ENCODE measurements at places on chromosomes 16 and 17.

GRCh38 chr16:87149051-87149450 lies 168.1 kb downstream of the C16orf95 start:
- DNase-seq, result no peak

DNA sequence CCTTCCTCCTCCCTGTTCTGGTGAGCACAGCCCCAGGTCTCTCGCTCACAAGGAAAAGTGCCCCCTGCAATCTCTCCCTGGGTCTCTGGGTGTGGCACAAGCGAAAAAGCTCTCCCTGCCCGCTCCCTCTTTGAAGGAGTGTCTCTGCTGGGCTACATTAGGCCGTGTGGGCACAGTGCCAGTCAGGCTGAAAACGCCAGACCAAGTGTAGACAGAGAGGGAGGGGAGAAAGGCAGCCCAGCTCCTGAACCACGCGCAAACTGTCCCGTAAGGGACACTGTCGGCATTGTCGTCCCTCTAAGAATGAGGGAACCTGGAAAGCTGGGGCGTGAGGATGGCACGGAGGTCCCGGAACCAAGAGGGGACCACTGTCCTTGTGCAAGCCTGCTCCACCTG lies 3.9 kb downstream of the SMIM5 start:
- no peak for DNase-seq

DNA sequence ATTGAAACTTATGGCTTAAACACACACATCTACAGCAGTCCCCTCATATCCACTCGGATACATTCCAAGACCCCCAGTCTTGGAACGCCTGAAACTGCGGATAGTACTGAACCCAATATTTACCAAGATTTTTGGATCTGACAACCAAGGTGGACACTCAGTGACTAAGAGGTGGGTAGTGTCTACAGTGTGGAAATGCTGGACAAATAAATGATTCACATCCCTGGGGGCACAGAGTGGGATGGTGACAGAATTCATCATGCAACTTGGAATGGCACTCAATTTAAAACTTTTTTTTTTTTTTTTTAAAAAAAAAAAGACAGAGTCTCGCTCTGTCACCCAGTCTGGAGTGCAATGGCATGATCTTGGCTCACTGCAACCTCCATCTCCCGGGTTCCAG lies 54.2 kb upstream of the TRAP1 start:
- no peak for DNase-seq

DNA sequence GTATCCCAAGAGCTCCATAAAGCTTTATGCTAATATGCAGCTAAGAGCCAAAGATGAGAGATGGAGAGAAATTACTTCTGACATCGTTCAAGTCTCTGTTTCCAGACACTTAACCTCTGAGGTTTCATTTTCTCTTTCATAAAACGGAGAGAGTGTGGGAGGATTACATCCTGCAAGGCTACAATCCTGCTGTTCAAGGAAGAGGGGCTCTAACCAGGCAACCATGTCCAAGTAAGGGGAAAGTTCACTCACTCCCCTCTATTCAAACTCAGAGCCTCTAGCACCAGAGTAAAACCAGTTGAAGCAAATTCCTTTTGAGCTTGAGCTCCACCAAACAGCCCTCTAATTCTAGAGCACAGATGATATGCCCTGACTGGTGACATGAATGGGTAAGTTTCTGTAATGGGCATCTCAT lies 397.4 kb downstream of the NPIPA8 start:
- DNase-seq, result no peak

GRCh38 chr17:48113201-48113676 lies 5.7 kb downstream of the SNX11 start:
- no peak for DNase-seq

DNA sequence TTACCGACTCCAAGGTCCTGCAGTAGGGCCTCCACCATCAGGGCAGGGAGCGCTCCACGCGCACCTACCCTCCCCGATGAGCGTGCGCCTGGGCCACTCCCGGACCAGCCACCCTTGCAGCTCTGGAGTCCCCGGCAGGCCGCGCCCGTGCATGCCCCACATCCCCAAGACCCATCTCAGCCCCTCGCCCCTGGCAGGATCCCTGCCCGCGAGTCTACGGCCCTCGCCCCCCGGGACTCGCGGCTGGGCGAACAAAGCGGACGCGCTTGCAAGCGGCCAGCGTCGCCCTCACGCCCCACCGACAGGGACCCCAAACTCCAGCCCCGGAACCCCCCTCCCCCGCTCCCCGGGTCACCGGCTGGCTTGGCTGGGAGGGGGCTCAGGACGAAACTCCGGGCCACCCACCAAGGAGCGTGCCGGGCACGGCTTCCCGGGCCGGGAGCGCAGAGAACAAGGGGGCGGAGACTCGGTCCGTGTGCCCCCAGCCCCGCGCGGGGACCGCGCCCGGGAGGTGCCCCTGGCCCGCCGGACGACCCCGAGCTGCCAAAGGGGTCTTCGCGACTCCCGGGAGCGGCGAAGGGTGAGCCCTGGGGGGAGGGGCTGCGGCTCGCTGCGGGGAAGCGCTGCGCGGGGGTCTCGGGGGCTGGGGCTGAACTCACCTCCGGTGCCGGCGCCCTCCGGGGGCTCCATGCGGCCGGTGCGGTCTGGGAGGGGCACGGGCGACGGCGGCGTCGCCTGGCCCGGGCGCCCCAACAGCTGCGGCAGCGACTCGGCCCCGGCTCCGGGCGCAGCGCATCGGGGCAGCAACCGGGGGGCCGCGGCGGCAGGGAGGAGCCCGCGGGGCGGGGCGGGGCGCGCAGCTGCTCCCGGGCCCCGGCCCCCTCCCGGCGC lies at the start of gene DBNDD1:
TSS of gene DBNDD1 (minus strand) at position 805 of the 891 bp plus-strand sequence. CDS start at position 690, 115 bp downstream.
- DNase-seq, result no peak

GRCh38 chr16:66121466-66121865 lies 245.0 kb upstream of the CDH5 start:
- no peak for DNase-seq

GRCh38 chr16:9677301-9677653 lies 505.0 kb downstream of the GRIN2A start:
- no peak for DNase-seq

DNA sequence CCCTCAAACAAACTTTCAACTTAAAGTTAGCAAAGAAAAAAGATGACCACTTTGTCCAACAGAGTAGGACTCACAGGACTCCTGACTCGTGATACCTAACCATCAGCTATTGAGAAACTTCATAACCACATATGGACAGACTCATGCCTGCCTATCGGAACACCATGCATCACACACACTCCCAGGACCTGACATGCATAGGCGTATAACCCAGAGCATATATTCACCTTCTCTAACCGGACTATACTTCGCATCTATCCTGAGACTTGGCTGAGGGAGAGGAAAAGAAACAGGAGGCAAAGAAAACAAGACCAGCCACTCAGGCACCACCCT lies 2.2 kb downstream of the PIP4K2B start:
- DNase-seq, result no peak

DNA sequence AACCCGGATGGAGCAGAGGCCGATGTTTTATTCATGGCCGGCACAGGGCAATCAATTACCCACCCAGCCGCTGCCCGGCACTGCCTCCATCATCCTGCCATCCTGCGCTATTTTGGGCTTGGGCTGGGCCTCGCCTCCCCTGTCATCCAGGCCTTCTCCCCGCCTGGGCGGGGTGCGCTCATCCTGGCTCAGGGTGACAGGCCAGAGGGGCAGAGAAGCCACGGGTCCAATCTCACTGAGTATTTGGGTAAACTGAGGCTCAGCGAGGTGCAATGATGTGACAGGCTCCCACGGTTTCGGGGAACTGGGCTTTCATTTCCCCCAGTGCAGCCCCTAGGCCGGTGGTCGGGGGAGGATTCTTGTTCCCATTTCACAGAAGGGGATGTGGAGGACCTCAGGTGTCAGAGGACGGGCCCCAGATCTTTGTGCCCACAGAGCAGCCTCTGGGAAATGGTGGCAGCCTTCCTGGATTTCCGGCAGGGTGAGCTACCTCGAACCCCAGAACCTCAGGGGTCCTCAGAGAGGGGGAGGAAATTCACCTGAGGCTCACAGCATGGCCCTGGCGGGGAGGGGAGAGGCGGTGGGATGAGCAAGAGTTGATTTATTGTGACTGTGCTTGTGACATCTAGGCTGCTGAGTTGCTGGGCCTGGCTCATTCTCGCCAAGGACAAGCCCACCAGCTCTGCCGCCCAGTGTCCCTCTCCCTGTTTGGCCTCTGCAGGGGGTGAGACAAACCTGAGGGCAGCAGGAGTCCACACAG lies 23.8 kb upstream of the KCNJ12 start:
- no peak for DNase-seq

- no peak for DNase-seq
Measured at GRCh38 chr16:27199235-27199586, 4.1 kb upstream of the KDM8 start.

GRCh38 chr16:11144122-11144521 lies 111.9 kb downstream of the SOCS1 start:
- DNase-seq, result no peak

- DNase-seq, result peak; percentile 64
Measured at GRCh38 chr16:1331712-1332617, 1.5 kb upstream of the BAIAP3 start.

DNA sequence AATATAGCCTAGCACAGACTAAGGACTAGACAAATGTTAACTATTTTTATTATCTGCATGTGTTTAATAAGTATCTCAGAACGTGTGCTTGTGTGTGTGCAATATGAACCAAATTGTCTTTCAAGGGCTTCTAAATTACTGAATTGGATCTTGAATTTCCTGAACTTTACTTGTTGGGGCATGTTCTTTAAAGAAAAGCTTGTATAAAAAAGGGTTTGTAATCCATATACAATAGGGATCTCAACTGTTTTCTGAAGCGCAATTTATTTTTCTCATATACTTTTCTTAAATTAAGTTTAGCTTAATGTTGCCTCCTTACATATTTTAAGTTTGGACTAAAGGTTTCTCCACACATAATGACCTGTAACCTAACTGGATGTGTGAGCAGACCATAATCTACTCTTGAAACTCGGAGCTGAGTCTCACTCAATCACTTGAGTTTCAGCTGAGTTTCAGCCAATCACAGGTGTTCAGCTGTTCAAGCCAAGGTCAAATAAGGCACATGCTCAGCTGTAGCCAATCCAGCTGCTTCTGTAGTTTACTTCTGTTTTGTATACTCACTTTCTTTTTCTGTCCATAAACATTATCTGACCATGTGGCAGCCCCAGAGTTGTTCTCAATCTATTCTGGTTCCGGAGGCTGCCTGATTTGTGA lies 72.3 kb downstream of the CDK5R1 start:
- no peak for DNase-seq

DNA sequence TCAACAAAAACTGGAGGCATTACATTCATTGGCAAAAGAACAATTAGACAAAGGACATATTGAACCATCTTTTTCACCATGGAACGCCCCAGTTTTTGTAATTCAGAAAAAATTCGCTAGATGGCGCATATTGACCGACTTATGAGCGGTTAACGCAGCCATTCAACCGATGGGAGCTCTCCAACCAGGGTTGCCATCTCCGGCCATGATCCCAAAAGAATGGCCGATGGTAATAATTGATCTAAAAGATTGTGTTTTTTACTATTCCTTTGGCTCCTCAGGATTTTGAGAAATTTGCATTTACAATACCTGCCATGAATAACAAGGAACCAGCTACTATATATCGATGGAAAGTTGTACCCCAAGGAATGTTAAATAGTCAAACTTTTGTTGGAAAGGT lies 21.4 kb downstream of the ALOX15B start:
- peak; percentile 55 for DNase-seq

- DNase-seq, result peak; percentile 22
Measured at GRCh38 chr17:4710693-4711634, 532 bp downstream of the ARRB2 start.

- DNase-seq, result no peak
Measured at GRCh38 chr17:41684035-41684434, 4.7 kb upstream of the EIF1 start.

DNA sequence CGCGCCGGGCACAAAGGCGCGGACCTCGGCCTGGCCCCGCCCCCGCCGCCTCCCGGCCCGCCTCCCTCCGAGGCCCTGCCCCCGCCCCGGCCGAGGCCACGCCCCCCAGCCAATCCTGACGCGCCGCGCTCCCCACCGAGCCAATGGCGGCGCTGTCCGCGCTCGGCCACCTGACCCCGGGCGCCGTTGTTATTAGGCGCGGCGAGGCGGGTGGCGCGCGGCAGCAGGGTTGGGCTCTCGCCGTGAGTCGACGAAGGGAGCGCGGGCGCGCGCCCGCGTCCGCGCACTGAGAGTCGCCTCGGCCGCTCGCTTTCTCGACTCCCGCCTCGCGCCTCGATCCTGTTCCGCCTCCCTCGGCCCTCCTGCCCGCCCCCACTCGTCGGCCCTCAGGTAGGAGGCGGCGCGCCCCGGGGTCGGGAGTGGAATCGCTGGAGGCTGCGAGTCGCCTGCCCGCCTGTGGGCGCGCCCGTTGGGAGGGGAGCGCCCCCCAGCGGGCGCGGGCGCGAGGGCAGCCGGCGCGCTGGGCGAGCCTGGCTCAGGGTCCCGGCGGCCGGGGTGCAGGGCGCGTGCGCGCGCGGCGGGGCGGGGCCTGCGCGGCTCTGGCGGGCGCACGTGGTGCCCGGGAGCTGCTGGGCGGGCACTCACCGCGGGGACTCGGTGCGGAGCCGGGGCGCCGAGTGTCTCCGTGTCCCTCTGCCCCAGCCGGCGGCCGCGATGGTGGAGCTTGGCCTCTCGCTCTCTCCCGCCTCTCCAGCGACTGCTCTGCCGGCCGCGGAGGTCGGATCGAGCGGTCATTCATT lies 405 bp upstream of the CBLN1 start:
- peak; percentile 34 for DNase-seq

DNA sequence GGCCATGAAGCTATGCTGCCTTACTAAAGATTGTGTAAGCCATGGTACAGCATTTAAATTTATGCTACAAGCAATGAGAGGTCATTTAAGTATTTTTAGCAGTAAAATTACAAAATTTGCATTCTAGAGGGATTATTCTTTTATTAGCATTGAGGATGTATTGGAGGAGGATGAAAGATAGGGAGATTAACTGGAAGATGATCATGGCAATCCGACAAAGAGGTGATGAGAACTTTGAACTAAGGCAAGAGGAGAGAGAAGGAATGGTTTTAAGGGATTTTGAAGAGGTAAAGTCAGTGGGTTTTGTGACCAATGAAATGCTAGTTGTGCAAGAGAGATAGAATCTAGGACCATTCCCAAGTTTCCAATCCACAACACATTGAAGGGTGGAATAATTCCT lies 129.9 kb downstream of the SNX11 start:
- DNase-seq, result no peak

DNA sequence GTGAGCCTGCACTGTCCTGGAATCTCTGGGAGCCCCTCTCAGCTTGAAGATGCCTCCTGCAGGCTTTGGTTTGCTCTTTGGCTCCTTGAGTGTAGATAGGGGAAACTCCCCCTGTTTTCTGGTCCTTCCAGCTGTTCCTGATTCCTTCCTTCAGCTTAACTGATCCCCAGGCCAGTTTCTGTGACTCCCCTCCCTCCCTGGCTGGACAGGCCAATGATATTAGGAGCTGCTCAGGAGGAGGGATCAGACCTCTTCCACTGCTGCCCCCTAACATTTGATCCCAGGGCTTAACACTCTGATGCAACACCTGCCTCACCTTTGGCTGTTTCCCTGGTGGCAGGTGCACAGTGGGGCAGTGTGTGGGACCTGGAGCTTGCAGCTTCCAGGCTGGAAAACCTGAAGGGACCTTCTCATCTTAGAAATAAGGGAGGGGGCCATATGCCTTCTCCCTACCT lies at the start of gene TAC4:
TSS of gene TAC4 (minus strand) at position 51 of the 455 bp plus-strand sequence. CDS start 52 bp downstream, outside the sequence.
- DNase-seq, result no peak

DNA sequence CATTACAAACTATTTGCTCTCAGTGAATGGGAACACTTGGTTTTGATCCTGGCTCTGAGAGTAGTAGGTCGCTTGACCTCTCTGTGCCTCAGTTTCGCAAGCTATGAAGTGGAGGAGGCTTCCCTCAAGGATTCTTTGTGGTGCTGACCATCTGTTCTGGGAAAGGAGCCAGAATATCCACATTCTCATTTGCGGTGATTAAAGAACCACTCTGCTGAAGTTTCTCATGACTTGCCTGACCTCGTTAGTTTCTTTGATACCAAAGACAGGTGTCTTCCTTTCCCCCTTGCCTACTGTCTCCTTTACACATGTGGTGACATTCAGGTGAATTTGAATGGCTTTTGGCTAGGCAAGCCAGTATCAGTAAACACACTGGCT lies 116.0 kb downstream of the SNX29 start:
- DNase-seq, result no peak
